ENCODE measurements at places on chromosomes 7 and 10.
A peak's percentile ranks its signal among the peaks of the same experiment; 100 is the strongest.

GRCh38 chr10:23630885-23631284 is 192.0 kb downstream of the OTUD1 start:
- DNase-seq, result no peak

- DNase-seq, result no peak
These were observed 15.8 kb downstream of the DNMBP start for GRCh38 chr10:99993701-99994689.

GRCh38 chr7:128236924-128237586 is 4.0 kb upstream of the LEP start:
- DNase-seq, result peak; percentile 43

- DNase-seq, result no peak
These were observed 76.8 kb downstream of the VIPR2 start for GRCh38 chr7:159067576-159068487.

- DNase-seq, result no peak
These were observed 277.7 kb downstream of the ZEB1 start for GRCh38 chr10:31596765-31597164.

GRCh38 chr7:17640730-17641377 is 299.4 kb downstream of the SNX13 start:
- DNase-seq, result no peak

GRCh38 chr7:23533238-23533604 is 1.4 kb upstream of the TRA2A start:
- no peak for DNase-seq

DNA sequence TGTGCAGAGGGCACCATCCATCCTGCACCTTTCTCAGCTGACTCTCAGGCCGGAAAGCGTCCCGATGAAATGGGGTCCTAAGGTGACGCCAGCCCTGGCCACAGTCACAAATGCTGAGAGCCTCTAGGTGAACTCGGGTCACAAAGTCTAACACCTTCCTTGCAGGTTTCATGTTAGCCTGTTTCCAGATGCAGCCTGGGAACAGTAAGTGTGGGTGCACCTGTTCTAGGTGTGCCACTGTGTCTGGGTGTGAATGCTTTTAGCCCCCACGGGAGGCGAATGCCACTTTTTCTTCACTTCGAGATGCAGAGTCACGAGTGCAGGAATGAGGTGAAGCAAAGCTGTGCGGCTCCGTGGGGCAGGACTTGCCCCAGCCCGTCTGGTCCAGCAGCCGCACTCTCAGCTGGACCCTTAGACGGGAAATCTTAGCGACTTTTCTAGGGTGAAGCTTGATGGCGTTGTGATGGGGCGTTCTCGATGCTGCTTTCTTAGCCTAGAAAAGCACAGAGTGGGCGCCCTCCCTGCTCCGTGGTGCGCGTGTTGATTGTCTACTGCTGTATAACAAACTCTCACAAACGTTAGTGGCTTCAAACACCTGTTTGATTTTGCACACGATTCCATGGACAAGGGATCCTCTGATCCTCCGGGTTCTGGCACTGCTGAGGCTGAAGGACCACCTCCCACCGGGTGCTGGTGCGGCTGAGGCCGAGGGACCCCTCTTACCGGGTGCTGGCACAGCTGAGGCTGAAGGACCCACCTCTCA is 13.6 kb upstream of the VIPR2 start:
- DNase-seq, result no peak

DNA sequence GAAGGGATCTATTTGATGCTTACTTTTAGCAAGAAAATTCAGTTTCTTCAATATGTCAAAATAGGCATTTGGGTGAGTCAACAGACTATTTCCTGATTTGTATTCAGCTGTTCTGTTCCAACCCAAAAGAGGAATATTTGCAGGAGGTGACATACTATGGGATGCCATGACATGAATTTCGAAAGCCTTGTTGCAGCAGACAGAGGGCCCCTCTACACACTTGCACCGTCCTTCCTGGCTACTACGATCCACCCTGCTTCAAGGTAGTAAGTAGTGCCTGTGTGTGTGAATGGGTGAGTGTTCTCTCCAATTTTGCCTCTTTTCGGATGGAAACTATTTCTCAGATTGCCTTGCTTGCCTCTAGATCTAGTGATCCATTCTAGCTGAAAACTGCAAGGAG is 413.0 kb upstream of the ADARB2 start:
- DNase-seq, result no peak

GRCh38 chr7:104005197-104005596 is 15.7 kb upstream of the RELN start:
- no peak for DNase-seq

DNA sequence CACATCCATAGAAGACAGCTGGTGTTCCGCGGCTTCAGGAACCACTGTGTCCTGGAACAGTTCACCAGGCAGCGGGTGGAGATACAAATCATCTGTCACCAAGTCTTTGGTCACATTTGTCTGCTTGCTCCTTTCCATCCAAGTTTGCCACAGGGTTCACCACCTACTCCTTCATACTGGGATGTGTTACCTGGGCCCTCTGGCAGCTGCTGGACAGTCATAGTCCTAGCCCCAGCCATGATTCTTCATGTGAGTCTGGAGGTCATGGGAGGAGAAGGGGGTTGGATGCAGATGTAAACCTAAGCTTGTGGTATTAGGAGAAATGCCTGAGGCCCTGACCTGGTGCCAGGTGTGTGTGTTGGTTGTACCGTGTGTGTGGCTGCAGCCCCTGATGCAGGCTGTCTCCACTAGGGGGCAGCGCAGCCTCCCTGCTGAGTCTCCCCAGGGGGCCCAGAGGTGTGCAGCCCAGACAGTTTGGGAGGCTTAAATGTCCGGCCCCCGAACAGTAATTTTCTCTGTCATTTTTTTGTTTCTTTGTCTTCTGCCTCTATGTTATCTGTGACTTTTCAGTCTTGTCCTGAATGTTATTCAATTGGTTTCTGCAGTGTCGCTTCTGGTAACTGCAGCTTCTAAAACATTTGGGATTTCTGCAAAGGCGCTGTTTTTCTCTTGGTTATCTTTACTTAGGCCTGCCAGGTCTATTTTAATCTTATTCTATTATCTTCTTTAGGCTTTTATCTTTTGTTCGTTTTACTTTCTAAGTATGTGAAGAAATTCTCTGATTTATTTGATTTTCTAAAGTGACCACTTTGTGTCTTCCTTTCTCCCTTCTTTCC is 14.8 kb downstream of the NPS start:
- no peak for DNase-seq

- no peak for DNase-seq
These were observed 94.3 kb downstream of the ELAPOR2 start for GRCh38 chr7:86964973-86965726.

DNA sequence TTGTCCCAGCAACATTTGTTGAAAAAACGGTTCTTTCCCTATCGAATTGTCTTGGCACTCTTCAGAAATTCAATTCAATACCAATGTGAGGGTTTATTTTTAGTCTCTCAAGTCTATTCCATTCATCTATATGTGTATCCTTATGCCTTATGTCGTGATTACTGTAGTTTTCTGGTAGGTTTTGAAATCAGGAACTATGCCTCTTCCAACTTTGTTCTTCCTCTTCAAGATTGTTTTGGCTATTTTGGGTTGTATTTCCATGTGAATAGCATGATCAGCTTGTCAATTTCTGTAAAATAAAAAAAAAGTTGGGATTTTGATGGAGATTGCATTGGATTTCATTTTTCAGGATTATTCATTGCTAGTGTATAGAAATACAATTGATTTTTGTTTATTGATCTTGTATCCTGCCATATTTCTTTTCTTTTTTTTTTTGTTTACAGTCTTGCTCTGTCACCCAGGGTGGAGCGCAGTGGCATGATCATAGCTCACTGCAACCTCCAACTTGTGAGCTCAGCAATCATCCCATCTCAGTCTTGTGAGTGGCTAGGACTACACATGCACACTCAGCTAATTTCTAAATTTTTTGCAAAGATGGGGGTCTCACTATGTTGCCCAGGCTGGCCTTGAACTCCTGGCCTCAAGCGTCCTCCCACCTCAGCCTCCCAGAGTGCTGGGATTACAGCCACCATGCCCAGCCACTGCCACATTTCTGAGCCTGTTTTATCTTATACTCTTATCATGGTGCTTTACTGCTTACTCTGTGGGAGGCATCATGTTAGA is 46.2 kb upstream of the MKLN1 start:
- DNase-seq, result no peak

GRCh38 chr7:133081119-133081598 is 731 bp downstream of the CHCHD3 start:
- no peak for DNase-seq

DNA sequence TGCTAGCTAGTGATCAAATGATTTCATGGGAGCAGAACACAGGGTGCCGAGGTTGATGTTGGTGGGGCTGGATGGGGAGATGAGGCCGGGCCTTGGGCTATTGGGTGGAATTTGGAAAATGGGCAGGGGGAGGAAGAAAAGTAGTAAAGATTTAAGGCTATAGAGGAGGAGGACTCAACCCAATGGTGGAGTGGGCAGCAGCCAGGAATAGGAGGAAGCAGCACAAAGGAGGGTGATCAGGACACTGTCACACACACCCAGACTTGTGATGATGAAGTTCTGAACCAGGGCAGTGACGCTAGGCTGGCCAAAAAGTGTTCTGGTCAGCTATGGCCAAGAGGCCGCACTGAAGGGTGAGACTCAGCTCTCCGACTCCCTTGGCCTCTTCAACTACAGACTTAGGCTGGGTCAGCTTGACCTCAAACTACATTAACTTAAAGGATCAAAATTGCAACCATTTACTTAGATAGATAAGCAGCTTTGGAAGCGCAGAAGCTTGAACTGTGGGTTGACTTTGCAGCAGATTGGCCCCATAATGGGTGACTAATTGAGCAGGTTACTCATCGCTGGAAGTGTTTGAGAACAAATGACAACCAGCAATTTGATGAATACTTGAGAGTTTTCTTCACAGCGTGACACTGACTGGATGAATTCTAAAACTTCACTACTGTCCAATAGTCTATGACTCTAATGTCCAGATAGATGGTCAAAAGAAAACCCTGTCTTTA is 29.4 kb upstream of the GPR26 start:
- no peak for DNase-seq

- no peak for DNase-seq
These were observed 6.5 kb upstream of the TSPAN14 start for GRCh38 chr10:80447436-80448190.

- DNase-seq, result no peak
These were observed 25.3 kb upstream of the WNT2 start for GRCh38 chr7:117347962-117348672.

DNA sequence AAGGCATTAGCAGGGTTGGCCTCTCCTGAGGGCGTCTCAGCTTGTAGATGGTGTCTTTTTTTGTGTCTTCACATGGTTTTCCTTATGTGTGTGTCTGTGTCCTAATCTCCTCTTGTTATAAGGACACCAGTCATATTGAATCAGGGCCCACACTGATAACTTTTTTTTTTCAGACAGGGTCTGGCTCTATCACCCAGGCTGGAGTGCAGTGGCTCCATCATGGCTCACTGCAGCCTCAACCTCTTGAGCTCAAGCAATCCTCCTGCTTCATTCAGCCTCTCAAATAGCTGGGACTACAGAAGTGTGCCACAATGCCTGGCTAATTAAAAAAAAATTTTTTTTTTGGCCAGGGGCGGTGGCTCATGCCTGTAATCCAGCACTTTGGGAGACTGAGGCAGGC is 41.3 kb upstream of the KMT2C start:
- DNase-seq, result no peak

- DNase-seq, result no peak
These were observed 208.4 kb downstream of the KIF20B start for GRCh38 chr10:89909752-89910151.

- no peak for DNase-seq
These were observed 29.0 kb upstream of the MGMT start for GRCh38 chr10:129438024-129438423.

GRCh38 chr10:43287056-43288007 is 20.5 kb upstream of the RASGEF1A start:
- DNase-seq, result peak; percentile 90

DNA sequence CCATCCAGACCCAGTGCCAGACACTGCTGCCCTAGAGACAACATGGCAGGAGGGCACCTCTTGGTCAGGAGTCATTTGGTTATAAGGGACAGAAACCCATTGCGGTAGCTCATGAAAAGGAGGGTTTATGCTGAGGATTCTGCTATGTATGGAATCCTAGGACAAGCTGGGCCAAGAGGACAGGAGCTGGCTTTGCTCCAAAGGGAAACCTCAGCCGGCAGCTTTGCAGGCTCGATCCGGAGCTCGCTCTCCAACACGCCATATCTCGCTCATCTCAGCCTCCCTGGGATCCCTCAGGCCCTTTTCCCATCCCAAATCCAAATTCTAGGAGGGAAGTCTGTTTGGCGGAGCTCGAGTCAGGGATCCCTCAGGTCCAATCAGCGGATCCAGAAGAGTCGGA is 345.7 kb downstream of the GLRX3 start:
- no peak for DNase-seq

Data from Panc1 (cell line).